ENCODE measurements at places on chromosomes 2 and 18.

- DNase-seq = peak; percentile 31
Measured at GRCh38 chr2:208565690-208566416, 159.3 kb downstream of the PTH2R start.

DNA sequence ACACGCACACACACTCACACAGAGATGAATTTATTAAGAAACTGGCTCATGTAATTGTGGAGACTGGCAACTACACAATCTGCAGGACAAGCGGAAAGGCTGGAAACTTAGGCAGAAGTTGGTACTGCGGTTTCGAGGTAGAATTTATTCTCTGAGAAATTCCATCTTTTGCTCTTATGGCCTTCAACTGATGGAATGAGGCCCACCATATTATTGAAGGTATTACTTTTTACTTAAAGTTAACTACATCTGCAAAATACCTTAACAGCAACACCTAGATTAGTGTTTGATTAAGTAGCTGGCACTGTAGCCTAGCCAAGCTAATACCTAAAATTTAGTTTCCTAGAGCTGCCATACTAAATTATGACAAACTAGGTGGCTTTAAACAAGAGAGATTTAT is 384.0 kb upstream of the UBE2E3 start:
- DNase-seq = no peak

- DNase-seq = no peak
Measured at GRCh38 chr2:7510353-7510752, 593.1 kb downstream of the RNF144A start.

DNA sequence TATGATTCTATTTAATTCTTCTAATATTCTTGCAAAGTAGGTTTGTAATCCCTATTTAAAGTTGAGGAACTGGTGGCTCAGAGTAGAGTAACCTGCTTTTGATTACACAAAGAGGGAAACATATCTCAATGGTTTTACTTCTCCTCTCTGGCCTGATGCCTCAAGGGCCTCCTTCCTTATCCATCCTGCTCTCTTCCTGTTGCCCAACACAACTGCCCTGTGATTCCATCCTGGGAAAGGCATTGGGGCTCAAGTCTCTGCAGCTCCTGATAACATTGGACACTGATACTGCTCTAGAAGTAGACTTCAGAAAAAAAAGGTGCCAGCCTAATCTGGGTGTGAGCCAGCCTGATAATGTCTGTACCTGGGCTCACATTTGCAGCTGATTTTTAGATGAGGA is 75.8 kb downstream of the RDH14 start:
- DNase-seq = no peak

- no peak for DNase-seq
Measured at GRCh38 chr2:109339519-109339966, 210.5 kb downstream of the SH3RF3 start.

- peak; percentile 49 for DNase-seq
Measured at GRCh38 chr2:62145478-62146100, 50.3 kb upstream of the B3GNT2 start.

GRCh38 chr2:114614592-114614991 is 172.2 kb downstream of the DPP10 start:
- DNase-seq = no peak

DNA sequence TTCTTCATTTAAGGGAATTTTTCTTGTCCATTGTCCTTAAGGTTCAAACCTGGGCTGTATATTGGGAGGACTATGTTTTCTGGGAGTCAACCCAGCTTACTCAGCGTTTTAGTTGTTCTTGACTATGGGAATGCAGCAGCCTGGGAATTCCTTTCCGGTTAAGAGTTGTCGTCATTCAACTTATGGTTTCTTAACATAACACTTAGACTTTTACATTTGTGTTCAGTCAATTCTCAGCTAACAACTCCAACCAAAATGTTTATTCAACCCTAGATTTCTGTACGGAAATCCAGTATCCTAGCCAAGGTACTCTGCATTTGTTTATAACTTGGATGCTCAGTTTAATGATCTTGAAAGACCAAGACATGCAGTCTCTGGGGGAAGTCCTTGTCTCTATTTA is 960.9 kb downstream of the CBLN2 start:
- no peak for DNase-seq
